ENCODE measurements at places on chromosomes 16 and 17.

GRCh38 chr17:4634976-4635375, 6.5 kb downstream of the ALOX15 start:
- DNase-seq: no peak

DNA sequence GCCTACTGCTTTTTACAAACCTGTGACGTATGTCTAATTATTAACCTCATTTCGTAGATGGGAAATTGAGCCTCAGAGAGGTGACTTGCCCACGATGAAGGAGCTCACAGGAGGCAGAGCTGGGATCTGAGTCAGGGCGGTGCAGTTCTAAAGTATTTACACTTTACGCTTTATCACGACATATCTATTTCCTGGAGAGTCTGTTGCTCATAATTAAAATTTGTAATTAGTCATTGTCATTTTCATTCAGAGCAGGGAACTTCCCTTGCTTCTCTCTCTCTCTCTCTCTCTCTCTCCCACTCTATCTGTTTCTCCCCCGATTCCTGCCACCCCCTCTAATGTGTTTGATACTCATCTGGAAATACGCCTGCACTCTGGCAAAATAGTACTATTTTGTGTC, 5.9 kb downstream of the SLC5A11 start:
- DNase-seq: no peak

- no peak for DNase-seq
Measured at GRCh38 chr16:26569793-26570192, 496.9 kb upstream of the C16orf82 start.

DNA sequence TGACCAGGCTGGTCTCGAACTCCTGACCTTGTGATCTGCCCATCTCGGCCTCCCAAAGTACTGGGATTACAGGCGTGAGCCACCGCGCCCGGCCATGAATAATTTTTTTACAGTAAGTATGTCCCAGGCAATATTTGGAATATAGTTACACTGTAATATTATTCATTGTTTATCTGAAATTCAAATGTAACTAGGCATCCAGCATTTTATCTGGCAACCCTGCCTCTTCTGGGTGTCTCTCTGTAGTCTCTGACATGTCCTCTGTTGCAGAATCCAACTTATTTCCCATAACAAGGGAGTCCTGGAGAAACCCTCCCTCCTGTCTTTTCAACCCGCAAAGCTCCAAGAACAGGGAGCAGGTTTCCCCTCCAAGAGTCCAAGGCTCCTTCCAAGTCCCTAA, 36.9 kb upstream of the MYH10 start:
- no peak for DNase-seq

- no peak for DNase-seq
Measured at GRCh38 chr16:1027501-1027815, 45.1 kb upstream of the SSTR5 start.

DNA sequence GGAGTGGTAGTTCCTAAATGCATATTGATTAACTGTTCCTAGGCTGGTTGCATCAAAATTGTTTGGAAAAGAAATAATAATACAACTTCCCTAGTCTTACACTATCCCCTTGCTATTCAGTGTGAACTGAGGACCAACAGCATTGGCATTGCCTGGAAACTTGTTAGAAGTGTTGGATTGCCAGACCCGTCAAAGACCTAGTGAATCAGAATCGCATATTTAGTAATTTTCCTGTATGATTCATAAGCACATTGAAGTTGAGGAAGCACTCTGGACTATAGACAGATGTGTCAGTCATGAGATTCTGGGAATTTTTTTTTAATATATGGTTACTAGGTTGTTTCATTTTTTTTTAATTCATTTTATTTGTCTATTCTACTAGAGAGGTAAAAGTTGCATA, 34.7 kb upstream of the KCNJ16 start:
- DNase-seq: no peak

GRCh38 chr16:87165151-87165550, 152.0 kb downstream of the C16orf95 start:
- DNase-seq: no peak

GRCh38 chr16:50816901-50817555, 75.1 kb downstream of the CYLD start:
- no peak for DNase-seq

DNA sequence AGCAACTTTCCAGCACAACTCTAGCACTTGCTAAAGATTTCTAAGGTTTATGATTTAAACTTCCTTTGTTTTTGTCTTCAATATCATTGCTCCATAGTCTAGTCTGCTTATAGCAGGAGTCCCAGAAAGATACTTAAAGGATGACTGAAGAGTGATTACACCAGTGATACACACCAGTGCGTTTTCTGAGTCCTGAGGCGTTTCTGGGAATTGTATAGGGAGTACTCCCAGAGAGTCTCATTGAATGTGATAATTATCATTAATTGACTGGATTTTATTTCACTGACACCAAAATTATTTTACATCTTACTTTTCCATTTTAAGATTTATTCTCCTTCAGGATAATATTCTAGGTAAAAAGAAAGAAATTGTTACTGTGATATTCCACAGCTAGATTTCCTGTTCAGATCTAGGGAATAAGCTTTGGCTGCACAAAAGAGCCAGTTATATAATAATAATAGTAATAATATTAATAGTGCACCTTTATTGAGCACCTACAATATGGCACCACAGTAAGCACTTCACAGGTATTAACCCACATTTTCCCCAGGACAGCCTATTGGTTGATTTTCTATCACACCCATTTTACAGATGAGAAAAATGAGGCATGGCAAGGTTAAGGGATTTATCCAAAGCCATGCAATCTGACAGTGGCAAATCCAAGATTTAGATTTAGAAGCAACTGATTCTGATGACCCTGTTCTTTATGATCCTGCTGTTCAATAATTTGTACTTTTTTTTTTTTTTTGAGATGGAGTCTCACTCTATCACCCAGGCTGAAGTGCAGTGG, 62.6 kb downstream of the IRX5 start:
- DNase-seq: no peak

GRCh38 chr16:86259499-86259898, 250.8 kb upstream of the FOXF1 start:
- DNase-seq: no peak

GRCh38 chr16:64409783-64410210, 712.1 kb downstream of the CDH11 start:
- no peak for DNase-seq

DNA sequence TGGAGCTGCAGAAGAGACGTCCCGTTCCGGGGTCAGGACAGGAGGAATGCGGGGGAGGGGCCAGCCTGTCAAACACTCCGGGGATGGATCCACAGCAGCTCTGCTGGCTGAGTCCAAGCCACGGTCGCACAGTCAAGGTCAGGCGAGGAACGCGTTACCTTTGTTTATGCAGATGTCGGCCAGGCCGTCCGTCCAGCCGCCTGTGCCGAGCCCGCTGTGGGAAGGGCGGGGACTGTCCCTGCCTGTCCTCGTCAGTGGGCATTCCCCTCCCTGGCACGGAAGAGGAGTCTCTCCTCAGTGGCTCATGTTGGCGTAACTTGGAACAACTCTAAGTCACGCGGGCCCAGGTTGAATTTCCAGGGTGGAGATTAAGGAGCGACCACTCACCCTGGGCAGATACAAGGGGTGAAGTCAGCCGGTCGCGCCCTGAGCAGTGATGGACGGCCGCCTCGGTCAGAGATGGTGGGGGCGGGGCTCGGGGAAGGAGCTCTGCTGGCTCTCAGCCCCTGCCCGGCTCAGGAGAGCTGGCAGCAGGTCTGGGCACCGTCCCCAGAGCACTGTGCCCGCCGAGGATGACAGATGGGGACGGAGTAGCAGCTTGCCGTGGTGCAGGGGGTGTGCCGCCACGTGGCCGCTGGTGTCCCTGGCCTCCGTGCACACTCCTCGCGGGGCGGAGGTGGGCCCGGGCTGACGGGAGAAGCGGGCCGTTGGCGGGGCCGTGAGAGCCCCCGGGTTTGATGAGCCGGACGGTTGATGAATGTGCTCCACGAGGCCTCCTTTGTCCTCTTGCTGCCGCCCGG, 7.3 kb downstream of the CACNA1H start:
- DNase-seq: no peak

GRCh38 chr16:80984124-80984892, 22.4 kb downstream of the CMC2 start:
- DNase-seq: no peak

DNA sequence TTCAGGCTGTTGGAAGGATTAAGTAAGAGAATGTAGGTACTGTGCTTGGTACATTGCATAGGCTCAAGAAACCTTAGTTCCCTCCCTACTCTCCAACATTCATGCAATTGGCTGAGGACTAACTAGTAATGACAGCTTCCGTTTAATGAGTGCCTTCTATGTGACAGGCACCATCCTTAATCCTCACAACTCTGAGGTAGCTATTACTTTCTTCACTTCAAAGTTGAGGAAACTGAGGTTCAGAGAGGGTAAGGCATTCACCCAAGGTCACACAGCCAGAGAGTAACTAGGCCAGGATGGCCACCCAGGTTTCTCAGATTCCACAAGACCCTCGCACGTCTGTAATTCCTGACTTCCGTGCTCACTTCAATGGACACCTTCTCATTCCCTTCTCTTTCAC, 22.2 kb downstream of the UNC119 start:
- no peak for DNase-seq

- no peak for DNase-seq
Measured at GRCh38 chr16:52634528-52634927, 87.6 kb upstream of the TOX3 start.

DNA sequence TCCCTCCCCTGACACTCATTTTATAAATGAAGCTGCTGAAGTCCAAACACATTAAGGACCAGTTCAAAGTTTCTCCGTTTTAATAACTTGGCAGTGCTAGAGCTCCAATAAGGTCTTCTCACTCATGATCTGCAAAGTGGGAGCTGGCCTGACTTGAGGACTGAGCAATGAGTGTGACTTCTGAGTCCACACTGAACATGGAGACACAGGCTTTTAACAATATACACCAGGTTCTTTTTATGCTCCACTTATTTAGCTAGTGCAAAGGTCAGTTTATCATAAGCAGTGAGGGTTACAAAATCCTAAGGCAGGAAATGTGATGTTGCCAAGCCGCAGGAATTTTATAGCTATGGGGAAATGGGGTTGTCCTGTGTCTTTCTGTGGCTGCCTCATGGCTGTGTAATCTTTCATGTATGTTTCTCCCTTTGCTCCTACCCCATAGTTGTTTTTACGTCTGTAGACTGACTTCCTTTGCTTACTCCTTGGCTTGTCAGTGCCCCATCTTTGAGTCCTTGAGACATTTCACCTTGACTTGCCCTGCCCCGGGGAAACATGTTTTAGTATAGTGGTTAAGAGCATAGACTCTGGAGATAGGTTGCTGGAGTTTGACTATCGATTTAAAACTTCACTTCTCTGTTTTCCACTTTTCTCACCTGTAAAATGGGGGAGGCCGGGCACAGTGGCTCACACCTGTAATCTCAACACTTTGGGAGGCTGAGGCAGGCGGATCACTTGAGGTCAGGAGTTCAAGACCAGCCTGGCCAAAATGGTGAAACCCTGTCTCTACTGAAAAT, 12.2 kb upstream of the MMD start:
- DNase-seq: no peak

- no peak for DNase-seq
Measured at GRCh38 chr16:10168258-10168657, 14.0 kb downstream of the GRIN2A start.
